ENCODE measurements at places on chromosomes 7 and 10.

GRCh38 chr10:63720676-63721075 lies 199.5 kb downstream of the REEP3 start:
- no peak for DNase-seq
- H3K27me3 ChIP-seq, result no peaks in the 10 kb centered on the region
- peaks cover 23% of the 10 kb centered on the region for H3K4me1 ChIP-seq
- no peak overlapping the region for H3K4me3 ChIP-seq
- no peak overlapping the region for H3K27ac ChIP-seq

GRCh38 chr7:102913826-102914225 lies 1.0 kb downstream of the LRRC17 start:
- H3K4me3 ChIP-seq, result no peak overlapping the region
- H3K36me3 ChIP-seq, result no peaks in the 10 kb centered on the region
- no peaks in the 10 kb centered on the region for H3K27me3 ChIP-seq

DNA sequence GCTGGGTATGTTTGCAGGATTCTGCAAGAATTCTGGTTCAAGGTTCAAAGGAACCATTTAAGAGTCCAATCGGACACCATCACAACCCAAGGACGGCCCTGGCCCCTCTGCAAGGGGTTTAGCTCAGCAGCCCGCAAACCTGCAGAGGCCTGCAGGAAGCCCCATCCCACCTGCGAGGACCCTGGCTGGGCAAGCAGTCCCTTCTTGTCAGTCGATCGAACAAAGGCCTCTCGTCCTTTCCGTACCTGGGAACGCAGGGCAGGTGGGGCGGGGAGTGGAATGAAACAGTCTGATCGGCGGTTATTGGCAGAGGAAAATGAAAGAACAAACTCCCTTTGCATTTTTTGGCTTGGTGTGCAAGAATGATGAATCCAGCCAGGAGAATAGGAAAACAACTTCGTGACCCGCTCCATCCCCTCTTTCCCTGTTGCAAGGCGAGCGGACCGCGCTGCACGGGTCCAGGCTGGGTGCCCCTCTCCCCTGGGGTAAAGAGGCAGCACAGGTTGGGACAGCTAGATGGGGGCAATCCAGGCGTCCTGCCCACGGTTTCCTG lies 73.7 kb downstream of the INSIG1 start:
- peak overlapping the region; percentile 68 for H3K4me3 ChIP-seq
- peaks cover 53% of the 10 kb centered on the region for H3K27me3 ChIP-seq
- no peaks in the 10 kb centered on the region for H3K36me3 ChIP-seq
- no peak for DNase-seq

DNA sequence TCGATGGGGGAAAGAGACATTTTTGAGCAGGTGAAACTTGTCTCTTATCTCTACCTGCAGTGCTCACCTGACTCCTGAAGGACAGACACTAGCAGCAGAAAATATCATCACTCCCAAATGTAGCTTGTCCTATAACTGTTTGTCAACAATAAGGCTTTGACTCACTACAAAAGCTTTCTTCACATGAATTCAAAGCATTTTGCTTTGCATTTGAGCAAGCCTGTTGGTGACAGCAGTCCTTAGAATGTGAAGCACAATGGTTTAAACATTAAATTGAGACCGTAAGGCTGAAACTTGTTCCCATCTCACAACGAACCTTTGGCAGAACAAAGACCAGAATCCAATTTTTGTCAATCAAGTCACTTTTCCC lies 30.6 kb upstream of the ZNRF2 start:
- no peak overlapping the region for H3K4me3 ChIP-seq
- no peak overlapping the region for H3K27ac ChIP-seq
- H3K36me3 ChIP-seq, result no peaks in the 10 kb centered on the region
- DNase-seq, result no peak
- H3K4me1 ChIP-seq, result peaks cover 32% of the 10 kb centered on the region

GRCh38 chr10:100872034-100872791 lies 40.5 kb upstream of the SLF2 start:
- H3K27ac ChIP-seq, result no peak overlapping the region
- H3K4me3 ChIP-seq, result no peak overlapping the region
- DNase-seq, result no peak
- H3K36me3 ChIP-seq, result no peaks in the 10 kb centered on the region
- H3K27me3 ChIP-seq, result no peaks in the 10 kb centered on the region
- H3K4me1 ChIP-seq, result no peaks in the 10 kb centered on the region

GRCh38 chr10:49191349-49191748 lies 3.2 kb upstream of the TMEM273 start:
- H3K36me3 ChIP-seq, result no peaks in the 10 kb centered on the region
- peaks cover 55% of the 10 kb centered on the region for H3K4me1 ChIP-seq
- no peak overlapping the region for H3K27ac ChIP-seq
- no peak overlapping the region for H3K4me3 ChIP-seq
- H3K27me3 ChIP-seq, result no peaks in the 10 kb centered on the region
- no peak for DNase-seq

DNA sequence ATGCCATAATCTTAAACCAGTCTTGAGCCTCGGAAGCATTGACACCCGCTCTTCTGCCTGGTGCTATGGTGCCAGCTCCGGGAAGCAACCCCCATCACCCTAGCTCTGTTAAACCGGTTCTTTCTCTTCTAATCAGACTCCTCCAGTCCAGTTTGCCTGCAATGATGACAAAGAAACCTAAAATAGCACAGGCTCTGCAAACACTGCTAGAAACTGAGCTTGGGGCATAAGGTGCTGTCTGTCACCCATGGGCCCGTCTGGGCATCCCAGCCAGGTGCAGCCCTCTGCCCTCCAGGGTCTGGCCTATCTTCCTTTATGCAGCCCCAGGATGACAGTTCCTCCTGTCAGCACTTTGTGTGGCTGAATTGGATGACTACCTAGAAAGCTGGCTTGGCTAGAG lies 14.2 kb upstream of the CAMK2G start:
- H3K4me1 ChIP-seq, result peaks cover 19% of the 10 kb centered on the region
- H3K27me3 ChIP-seq, result no peaks in the 10 kb centered on the region

GRCh38 chr7:4500812-4501211 lies 181.3 kb upstream of the FOXK1 start:
- no peak for DNase-seq
- no peaks in the 10 kb centered on the region for H3K36me3 ChIP-seq
- H3K4me3 ChIP-seq, result no peak overlapping the region
- H3K27ac ChIP-seq, result no peak overlapping the region
- no peaks in the 10 kb centered on the region for H3K27me3 ChIP-seq
- H3K4me1 ChIP-seq, result no peaks in the 10 kb centered on the region

Data from CD14-positive monocyte (primary cell).